ENCODE measurements at places on chromosomes 1 and 21.

- no peak for DNase-seq
Measured at GRCh38 chr1:56985857-56986256, 20.0 kb upstream of the C8B start.

DNA sequence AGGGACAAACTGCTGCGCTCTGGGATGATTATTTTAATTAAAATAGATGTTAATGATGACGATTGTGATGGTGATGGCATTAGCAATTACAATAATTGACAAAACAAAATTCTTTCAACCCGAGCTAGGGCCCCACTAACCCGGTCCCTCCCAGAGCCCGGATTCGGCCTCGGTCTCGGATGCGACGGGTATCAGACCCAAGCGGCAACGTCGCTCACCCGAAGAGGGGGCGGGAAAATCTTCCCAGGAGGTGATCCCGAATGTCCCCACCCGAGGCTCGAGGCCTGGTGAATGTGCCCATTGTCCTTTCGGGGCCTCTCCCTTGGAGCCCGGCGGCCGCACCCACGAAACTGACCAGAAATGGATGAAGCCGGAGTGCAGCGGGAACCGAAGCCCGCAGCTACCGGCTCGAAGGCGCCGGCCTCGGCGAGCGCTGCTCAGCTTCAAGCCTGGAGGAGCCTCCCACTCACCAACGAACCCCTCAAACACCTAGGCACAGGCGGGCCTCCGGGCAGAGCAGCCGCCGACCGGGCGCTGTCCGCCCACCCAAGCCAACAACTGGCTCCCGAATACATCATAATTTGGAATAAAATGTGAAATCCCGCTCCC is 1.2 kb downstream of the TAL1 start:
- DNase-seq, result no peak

- DNase-seq, result no peak
Measured at GRCh38 chr1:160367934-160368923, 1.4 kb downstream of the NHLH1 start.

GRCh38 chr1:40306296-40306695 is 10.8 kb downstream of the COL9A2 start:
- DNase-seq, result no peak

DNA sequence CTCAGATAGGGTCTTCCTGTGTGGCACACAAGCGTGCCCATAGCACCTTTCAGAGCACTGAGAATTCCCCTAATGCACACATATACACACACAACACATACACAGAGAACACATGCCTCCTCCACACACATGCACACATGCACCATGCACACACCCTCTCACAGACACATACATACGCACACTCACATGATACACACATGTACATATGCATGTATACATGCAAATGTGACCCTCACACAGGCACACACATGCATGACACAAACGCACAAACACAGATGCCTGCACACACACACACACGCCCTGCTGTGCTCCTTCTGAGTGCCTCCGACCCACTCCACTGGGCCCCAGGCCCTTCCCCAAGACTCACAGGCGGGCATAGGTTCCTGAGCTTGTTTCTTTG is 251.0 kb downstream of the PTPRU start:
- no peak for DNase-seq

- no peak for DNase-seq
Measured at GRCh38 chr1:10031461-10031860, 1.3 kb upstream of the UBE4B start.

DNA sequence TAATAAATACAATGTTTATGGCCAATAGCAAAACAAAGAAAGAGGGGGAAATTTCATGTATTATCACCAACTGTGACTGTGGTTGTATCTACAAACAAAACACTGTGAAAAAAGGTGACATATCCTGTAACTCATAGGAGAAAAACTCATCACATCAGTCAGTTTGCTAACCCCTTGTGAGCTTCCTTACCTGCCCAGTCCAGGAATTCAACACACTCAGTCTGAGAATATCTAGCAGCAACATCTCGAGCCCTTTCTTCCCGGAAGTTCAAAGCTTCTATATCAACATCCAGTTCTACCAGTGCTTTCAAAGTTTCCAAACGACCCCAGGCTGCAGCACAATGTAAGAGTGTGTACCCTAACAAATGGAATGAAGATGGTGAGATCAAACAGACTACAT is 11.5 kb downstream of the TEX50 start:
- no peak for DNase-seq

- DNase-seq, result peak; percentile 5
Measured at GRCh38 chr1:180360333-180361075, 130.4 kb downstream of the LHX4 start.

DNA sequence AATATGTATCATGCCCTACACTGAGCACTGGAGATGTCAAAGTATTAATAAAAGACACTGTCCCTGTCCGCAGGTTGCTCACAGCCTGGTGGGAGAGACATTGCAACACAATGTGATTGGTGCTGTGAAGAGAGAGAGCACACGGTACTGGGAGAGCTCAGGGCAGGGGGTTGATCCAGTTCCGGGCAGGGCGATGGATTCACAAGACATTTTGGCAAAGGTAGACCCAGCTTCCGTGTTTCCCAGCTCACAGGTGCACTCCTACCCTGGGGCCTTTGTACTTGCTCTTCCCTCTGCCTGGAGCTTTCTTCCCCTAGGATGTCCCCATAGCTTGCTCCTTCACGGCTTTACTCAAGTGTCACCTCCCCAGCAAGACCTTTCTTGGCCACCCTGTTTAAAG is 1.4 kb downstream of the PLA2G5 start:
- DNase-seq, result no peak

DNA sequence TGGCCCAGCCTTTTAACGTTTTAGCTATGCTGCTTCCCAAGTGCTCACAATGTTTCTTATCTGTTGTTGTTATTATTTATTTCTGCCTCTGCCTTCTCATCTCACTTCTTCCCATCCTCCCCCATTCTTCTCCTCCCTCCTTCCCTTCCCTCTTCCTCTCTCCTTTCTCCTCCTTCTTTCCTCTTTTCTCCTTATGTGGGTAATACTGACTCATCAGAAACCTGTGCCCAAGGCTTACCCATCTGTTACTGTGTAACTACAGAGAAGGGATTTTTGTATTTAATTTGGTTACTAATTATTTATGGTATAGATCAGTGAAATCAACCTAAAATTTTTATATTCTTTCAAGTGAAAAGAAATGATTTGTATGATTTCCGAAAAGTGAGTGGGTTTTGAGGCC is 120.3 kb downstream of the KCNK2 start:
- DNase-seq, result no peak

GRCh38 chr1:211788626-211789025 is 41.9 kb downstream of the LPGAT1 start:
- peak; percentile 5 for DNase-seq

- DNase-seq, result no peak
Measured at GRCh38 chr1:218964471-218965185, 209.1 kb upstream of the LYPLAL1 start.

DNA sequence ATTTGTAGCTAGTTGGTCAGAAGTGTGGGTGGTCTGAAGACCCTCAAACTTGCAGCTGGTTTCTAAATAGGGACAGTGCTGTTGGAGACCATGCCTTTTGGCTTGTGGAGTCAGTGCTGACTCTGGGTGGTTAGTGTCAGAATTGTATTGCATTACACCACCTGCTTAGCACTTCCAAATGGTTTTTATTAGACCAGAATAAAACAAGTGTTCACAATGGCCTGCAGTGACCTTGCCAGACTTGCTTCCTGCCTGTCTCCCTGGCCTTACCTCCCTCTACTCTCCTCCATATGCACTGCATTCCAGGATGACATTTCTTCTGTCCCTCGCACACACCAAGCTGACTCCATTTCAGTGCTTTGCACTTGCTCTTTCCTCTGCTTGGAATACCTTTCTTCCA is 72.7 kb upstream of the CNIH3 start:
- DNase-seq, result peak; percentile 84

DNA sequence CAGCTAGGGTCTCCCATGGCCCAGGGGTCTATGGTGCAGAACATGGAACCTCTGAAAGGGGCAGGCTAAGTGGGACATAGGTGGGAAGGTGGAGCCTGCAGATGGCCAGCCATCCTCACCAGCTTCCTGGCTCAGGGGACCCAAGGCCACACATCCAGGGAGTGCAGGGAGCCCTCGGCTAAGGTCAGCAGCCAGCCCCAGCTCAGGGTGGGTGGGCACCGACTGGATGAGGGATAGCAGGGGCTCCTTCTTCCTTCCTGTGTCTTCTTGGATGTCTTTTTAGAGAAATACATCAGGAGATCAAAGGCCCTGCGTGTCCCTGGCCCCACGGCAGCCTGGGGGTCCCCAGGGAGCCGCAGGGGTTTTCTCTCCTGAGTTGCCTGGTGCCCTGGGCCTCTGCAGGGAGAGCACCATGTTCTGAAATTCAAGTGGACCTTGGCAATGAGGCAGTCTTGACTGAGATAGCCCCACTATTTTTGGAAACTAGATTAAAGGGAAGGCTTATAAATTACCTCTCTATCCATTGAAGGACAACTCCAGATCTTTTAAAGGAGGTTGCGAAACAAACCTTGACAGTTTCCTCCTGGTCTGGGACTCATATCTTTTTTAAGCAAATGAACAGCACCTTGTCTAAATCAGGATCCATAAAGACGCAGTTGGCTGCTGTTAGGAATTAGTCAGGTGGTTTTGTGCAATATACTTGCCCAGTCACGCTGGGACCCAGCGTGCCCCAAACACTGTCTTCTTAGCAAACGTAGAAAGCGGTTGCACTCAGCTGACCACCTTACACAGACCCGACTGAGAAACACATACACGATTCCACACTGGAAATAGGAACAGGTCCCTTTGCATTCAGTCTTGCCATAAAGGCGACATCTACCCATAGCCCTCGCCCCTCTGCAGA is 242.3 kb downstream of the TOMM20 start:
- no peak for DNase-seq
